ENCODE measurements at places on chromosomes 1 and 21.

DNA sequence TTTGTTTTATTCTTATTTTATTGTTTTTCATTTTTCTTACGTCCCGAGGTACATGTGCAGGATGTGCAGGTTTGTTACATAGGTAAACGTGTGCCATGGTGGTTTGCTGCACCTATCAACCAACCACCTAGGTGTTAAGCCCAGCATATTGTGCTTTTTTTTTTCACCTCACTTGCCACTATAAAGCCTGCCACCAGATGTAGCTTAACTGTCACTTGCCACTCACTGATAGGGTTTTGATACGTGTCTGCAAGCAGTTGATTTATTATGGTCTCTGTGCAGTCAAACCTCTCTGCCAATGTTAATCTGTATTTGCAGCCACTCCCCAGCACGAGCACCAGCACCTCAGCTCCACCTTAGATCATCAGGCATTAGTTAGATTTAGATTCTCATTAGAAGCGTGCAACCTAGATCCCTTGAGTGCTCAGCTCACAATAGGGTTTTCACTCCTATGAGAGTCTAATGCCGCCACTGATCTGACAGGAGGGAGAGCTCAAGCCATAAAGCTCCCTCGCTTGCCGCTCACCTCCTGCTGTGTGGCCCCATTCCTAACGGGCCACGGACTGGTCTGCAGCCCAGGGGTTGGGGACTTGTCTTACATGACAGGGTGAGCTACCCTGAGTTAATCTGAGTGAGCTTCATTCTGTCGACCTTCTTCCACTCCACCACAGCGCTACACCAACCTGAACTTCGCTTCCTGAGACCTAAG lies 17.9 kb upstream of the ABCG1 start:
- no peak for DNase-seq

GRCh38 chr1:197614916-197615692 lies 160.2 kb downstream of the DENND1B start:
- peak; percentile 28 for DNase-seq

DNA sequence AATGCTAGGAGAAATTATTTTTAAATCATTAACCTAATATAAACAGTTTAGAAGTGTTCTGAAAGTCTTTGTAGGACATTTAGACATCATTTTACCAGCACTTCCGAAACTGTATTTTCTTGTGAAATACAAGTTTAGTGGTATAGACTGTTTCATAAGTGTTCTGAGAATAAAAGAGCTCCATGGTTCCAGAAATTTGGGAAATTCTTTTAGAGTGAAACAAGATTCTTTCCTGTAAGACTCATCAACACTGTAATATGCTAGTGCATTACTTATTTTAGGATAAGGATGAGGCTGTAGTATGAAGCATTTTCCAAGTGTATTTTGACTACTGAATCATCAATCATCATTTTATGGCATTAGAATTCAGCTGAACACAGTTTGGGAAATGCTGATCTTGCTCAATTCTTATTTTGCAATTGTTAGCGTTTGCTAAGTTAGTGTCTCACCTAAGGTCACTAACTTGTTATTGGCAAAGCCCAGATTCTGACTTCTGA lies 73.4 kb downstream of the CEP350 start:
- DNase-seq = no peak

DNA sequence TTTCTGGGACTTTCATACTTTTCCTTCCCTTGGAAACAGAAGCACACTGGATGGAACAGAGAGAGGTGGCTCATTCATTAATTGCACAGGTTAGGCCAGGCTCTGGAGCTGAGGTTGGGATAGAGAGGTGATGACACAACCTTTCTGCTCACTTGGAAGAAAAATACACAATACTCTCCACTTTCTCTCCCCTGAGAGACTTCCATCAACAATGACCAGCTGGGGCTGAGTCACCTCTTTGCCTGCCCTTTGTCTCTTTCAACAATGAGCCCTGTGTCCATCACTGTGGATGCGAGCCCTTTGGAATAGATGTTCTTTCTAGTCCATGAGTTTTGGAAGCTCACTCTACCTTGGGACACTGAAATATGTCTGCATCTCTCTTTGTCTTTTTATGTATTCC lies 43.1 kb downstream of the ATP2B4 start:
- DNase-seq = no peak

GRCh38 chr1:80044662-80045061 lies 1038.1 kb upstream of the ADGRL4 start:
- DNase-seq = no peak
